ENCODE measurements at places on chromosomes 7 and 10. TPM values are rescaled to one million over a fixed set of nuclear protein-coding genes. Genes with fewer than 3 reads are reported as not detected.

The ADGRA1 gene
- total RNA-seq = not detected

The RBM48 gene
- 5.3 TPM for total RNA-seq

DNA sequence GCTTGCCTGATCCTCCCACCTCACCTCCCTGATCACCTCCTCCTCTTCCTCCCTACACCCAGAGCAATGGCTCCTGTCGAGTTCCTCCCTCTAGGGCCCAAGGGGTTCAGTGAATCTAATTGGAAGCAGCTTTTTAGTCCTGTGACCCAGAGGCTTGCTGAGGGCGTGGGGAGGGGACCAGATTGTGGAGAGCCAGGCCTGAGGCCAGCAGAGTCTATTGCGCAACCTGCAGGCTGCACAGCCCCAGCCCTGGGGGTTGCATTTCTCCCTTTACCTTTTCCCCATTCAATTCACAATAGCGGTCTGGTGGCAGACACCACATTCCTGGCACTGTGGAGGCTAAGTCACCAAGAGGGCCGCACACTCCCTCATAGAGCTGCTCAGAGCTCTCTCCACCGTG, 32.5 kb downstream of the GHRHR start:
- no peaks in the 10 kb centered on the region for H3K36me3 ChIP-seq
- H3K27me3 ChIP-seq = no peaks in the 10 kb centered on the region
- no peak overlapping the region for H3K27ac ChIP-seq

DNA sequence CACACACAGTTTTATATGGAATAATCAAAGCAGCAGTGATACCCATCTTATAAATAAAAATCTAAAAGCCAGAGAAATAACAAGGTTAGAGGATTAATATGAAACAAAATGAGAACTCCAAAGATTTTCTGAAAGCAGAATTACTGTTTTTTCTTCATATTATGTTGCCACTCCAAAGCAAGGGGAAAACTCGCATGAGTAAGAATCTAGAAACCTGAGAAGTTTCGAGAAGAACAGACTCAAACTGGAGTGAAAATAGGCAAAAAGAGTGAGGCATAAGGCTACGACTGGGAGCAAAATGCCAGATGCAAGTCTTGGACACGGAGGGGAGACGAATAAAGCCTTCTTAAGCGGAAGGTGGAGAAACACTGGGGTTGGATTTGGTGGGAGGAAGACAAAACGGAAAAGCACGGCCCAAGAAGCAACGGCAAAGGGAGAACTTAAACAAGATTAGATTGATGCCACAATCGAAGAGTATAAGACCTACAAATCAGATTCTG, 923 bp downstream of the TNPO3 start:
- peak overlapping the region; percentile 74 for H3K4me3 ChIP-seq
- no peaks in the 10 kb centered on the region for H3K36me3 ChIP-seq
- DNase-seq = no peak
- H3K4me1 ChIP-seq = peaks cover 59% of the 10 kb centered on the region

DNA sequence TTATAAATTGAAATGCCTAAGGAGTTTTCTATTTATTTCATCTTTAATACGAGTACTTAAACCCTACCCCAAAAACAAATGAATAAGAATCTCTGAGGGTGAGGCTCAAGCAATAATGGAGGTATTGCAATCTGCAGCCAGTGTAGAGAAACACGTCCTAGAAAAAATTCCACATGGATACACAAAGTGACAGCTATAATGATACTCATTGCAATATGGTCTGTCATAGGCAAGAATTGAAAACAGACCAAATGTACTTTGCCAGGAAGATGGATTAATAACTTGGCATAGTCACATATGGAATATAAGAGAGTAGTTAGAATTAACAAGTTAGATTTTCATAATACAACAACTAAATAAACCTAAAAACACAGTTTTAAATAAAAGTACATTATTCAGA, 440.1 kb upstream of the STEAP1 start:
- H3K36me3 ChIP-seq = no peaks in the 10 kb centered on the region
- no peak overlapping the region for H3K27ac ChIP-seq
- H3K27me3 ChIP-seq = no peaks in the 10 kb centered on the region

GRCh38 chr10:110357252-110357780, 52.6 kb upstream of the SMNDC1 start:
- H3K4me3 ChIP-seq = no peak overlapping the region
- no peaks in the 10 kb centered on the region for H3K36me3 ChIP-seq
- peak overlapping the region; percentile 81 for H3K27ac ChIP-seq
- DNase-seq = no peak

GRCh38 chr7:156823435-156823834, 69.5 kb downstream of the LMBR1 start:
- H3K27me3 ChIP-seq = no peaks in the 10 kb centered on the region
- no peaks in the 10 kb centered on the region for H3K36me3 ChIP-seq
- H3K4me3 ChIP-seq = no peak overlapping the region
- no peaks in the 10 kb centered on the region for H3K4me1 ChIP-seq

All from esophagus squamous epithelium (tissue), 5 donors.